Stimulated activated CD8-positive, alpha-beta memory T cell treated with anti-CD3 and anti-CD28 coated beads, Interleukin-15, amount 100 ng/mL, for 4 hours (primary cell): ENCODE measurements at places on chromosomes 2 and 18.

GRCh38 chr2:239046822-239047221, 198.9 kb downstream of the TWIST2 start:
- DNase-seq: no peak

DNA sequence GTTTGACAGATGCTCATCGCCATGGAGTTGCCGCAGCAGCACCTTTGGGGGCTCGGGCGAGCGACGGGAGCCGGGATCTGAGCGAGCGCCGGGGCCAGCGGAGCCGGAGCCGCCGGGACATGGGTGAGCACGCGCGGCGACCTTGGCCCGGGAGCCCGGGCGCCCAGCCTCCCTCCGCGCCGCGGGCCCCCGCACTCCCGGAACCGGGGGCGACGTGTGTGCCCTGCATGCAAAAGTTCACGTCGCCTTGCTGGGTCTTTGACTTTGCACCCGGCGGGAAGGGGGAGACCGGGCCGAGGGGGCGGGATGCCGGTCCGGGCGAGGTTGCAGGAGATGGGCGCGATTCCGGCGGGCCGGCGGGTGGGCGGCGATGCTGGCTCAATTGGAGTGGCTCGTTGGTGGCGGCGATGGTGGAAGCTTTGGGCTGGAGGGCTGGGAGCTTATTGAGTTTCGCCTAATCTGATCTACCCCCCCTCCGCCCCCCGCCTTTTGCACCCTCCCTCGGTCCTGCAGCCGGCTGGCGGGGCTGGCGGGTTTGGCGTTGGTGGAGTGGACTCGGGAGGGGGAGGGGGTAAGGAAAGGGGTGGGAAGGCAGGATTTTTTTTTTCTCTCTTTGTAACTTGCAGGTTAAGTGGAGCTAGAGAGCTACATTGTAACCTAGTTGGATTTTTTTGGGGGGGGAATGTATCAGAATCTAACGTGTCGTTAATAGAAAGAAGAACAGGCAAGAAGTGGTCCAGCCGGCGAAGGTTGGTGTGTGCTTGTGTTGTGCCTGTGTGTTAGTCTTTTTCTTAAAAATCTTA, at the start of gene SETBP1:
Gene SETBP1, plus strand, starts transcription at position 616 of the 803 bp plus-strand sequence. CDS start 20,459 bp downstream, outside the sequence.
- no peak for DNase-seq

DNA sequence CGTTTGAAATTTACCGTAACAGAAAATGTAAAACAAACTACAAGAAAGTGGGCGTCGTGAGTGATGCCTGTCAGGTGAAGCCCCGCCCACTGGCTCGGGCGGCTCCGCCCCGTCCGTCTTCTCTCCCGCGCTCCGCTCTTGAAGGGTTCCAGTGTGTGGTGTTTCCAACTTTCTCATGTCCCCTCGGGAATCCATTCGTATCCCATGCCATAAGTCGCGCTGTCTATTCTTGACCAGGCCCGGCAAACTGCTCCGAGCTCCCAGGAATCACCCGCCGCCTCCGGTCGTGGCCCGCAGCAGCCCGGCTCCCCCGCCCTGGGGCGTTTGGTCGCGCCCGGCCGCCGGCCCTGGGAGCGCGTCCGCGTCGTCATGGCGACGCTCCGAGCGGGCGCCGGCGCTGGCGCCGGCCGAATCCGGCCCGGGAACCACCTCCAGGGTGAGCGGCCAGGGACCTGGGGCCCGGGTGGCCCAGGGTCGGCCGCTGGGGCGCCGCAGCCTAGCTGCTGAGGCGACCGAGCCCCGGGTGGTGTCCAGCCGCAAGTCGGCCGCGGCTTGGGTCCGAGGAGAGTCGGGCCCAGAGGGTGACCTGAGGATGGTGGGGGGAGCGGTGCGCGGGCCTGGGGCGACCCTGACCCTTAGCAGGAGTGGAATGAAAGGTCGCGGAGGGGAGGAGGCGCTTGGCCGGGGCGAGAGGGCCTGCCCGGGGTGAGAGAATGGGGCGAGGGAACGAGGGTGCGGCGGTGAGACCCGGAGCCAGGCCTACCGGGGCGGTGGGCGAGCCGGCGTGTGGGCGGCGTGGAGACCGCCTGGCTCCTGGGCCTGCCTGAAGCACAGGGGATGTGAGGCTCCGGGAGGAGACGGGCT, at the start of gene CFAP221:
Gene CFAP221, plus strand, starts transcription at position 375 of the 864 bp plus-strand sequence. CDS start 1,683 bp downstream, outside the sequence.
- no peak for DNase-seq

GRCh38 chr18:41096504-41096903, 858.5 kb upstream of the PIK3C3 start:
- DNase-seq: no peak

GRCh38 chr2:9326975-9327374, 96.4 kb downstream of the ITGB1BP1 start:
- DNase-seq: no peak

- no peak for DNase-seq
These were observed 126.7 kb downstream of the CABYR start for GRCh38 chr18:24265502-24266064.

- no peak for DNase-seq
These were observed 65.7 kb downstream of the PDCL3 start for GRCh38 chr2:100628506-100628905.

DNA sequence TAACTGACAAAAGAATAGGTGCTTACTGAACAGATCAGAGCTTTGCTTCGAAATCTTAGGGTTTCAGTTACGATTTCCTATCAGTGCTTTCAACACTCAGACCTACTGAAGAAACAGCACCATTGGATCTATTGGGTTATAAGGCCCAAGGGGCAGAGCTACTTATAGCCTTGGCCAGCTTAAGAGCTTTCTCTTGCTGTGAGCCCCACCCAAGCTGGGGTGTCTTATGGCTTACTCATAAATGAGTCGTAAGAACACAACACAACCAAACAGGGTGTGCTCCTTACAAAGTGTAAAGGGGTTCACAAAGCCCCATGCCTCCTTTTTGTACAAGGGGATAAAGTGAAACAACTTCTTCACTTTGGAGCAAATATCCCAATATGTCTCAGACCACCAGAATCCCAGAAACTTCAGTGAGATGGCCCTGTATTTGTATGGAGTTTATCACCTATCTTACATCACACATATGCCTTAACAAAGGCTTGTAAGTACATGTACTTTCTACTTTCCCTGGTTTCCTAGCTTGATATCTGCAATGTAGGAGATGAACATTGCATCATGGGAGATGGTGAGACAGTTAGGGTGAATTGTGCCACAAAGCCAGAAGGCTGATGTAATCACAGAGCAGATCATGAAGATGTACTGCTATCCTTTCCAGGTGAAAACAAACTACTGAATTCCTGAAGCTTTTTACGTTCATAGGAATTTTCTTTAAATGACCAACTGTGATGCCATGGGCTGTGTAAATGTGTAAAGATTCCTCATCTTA, 115.5 kb upstream of the GLI2 start:
- DNase-seq: no peak

DNA sequence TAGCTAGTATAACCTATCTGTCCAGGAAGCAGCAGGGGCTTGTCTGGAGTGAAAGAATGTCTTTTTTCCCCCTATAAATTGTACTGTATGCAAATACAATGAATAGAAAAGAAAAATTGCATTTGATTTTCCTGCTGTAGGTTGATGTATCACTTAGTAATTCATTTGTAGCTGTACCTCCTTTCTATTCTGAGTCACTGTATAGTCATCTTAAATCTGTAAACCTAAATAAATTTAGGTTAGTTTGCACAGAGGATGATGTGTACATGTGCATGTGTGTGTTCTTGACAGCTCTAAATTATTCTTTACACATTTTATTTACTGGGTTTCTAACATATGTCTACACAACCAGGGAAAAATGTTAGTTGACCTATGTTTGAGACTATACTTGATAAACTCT, 478.7 kb upstream of the CNTNAP5 start:
- DNase-seq: no peak
